Stimulated activated CD4-positive, alpha-beta T cell treated with anti-CD3 and anti-CD28 coated beads, Interleukin-15, amount 100 ng/mL, for 48 hours (primary cell): ENCODE measurements at places on chromosomes 5 and 9.

DNA sequence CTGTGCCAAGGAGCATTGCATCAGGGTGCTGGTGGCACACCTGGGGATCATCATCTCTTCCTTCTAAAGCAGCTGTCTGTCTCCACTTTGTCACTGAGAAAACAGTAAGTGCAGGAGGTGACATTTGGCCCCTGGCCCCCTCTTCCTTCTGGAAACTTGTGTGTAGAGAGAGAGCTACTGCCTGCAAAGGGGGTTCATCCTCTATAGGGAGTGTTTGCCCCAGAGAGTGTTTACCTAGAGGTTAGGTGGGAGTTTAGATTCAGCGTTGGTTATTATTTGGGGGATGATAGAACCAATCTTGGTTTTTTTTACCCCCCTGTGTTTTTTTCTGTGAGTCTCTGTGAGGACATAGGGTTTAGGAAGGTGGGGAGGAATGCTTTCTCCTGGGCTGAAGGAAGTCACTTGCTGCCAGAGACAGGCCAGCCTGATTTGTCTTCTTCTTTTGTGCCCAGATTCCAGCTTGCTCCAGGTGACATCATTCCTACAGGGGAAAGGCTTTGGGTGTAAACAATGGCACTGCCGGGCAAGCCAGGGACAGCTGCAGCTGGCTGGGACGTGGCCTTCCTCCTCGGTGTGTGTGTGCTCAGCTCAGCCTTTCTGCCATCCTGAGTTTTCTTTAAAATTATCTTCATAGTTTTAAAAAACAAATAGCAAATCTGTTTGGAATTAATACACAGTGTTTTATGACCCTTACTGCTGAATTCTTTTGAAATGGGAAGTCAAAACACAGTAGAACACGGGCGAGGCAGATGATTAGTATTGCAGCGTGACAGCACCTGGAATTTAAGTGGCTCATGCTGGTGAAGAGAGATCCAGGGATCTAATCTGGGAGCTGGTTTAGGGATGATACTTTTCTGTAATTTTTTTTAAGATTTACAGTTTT, 24.5 kb downstream of the PRRC2B start:
- no peak for DNase-seq

- DNase-seq = no peak
Measured at GRCh38 chr9:98766586-98766985, 29.8 kb downstream of the ANKS6 start.

DNA sequence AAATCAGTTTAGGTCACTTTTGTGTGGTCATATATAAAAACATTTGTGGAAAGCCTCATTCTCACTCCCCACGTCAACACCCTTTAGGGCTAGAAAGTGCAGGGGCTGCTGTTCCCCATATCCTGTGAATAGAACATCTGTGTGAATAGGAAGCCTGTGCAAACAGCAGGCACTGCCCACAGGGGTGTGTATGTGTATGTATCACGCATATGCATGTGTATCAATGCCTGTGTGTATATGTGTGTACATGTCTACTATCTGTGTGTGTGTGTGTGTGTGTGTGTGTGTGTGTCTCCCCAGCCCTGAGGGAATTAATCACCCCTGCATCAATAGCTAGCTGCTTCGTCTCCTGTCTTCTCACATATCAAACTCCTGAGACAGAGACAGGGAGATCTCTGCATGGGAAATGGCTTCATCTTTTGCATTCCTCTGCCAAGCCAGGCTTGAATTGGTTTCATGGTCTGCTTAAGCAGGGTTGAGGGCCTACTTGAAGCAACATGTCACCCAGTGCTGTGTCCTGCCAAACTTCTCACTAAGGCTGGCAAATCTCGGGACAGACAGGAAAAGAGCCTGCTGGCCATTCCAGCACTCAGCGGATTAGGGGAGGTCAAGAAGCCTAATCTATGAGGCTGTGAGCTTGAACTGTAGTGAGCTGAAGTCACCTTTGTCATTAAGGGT, 265.8 kb downstream of the ADAMTSL1 start:
- DNase-seq = no peak

GRCh38 chr5:154273028-154273617, 82.6 kb downstream of the GALNT10 start:
- no peak for DNase-seq

- no peak for DNase-seq
Measured at GRCh38 chr9:14294659-14295058, 19.3 kb downstream of the NFIB start.

DNA sequence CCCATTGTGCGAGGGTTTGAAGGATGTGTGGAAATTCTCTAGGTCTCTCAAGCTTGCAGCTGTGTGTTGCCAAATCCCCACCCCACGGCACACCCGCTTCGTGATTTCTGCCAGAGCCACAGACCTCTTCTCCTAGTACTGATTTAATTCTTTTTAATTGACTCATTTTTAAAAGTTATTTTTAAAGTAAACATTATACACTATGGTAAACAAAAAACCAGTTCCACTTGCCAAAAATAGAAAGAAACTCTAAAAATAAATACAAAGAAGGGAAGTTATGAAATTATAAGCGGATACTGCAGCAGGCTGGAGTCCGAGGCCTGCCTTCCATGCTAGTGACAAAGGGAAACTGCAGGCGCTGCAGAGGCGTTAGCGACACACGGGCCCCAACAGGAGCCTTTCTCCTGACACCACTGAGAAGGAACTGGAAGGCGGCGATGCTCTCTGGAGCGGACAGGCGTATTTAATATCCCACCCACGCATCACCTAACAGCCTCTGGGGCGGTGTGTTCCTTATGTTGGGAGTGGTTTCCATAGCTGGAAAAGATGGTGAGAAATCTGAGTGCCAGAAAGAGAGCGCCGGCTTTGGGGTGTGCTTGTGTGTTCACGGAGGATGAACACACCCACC, 122.5 kb downstream of the COL23A1 start:
- DNase-seq = no peak

GRCh38 chr9:33129886-33130881, 37.0 kb downstream of the B4GALT1 start:
- no peak for DNase-seq

DNA sequence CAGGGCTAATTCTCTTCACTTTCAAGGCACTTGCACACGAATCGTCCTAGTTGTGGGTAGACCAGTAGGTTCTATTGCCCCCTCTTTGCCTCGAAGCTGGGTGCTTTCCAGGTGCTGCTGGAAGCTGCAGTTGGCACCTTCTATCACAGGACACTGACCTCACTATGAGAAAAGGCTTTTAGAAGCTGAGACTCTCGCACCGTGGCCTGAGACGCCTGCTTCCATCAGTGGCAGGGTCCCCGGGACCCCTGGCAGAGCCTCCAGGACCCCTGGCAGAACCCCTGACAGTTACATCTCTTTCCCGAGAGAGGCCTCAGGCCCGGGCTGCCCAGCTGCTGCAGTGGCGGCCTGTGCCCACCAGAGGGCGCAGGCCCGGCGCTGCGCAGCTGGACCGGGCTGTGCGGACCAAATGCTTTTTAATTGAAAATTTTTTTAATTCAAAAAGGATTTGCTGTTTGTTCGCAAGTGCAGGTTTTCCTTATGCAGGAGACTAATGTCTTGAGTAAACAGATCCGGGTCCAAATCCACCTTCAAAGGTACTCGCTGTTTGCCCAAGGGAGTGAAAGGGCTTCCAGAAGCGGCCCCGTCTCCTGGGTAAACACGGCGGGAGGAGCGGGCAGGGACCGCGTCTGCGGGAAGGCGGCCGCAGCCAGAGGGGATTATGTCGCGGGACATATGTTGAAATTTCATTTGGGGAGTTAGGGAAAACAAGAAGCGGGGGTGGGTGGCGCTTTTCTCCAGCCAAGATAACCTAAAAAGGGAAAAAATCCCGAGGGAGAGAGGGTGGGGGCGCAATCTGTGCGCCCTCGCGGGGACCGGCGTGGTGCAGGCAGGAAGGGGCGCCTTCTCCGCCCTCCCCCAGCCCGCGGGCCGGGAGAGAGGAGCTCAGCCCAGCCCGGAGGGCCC, 114.5 kb upstream of the LMX1B start:
- DNase-seq = no peak
